ENCODE measurements at places on chromosomes 12 and 14. TPM values are rescaled to one million over a fixed set of nuclear protein-coding genes. Genes with fewer than 3 reads are reported as not detected.

The GUCY2C gene
- total RNA-seq, result not detected

- H3K4me1 ChIP-seq, result no peaks in the 10 kb centered on the region
- H3K36me3 ChIP-seq, result no peaks in the 10 kb centered on the region
- no peaks in the 10 kb centered on the region for H3K27me3 ChIP-seq
- no peak overlapping the region for H3K4me3 ChIP-seq
- no peak overlapping the region for H3K27ac ChIP-seq
Measured at GRCh38 chr14:67352055-67352454, 7.5 kb downstream of the ATP6V1D start.

GRCh38 chr12:132176385-132176919 lies 32.2 kb downstream of the NOC4L start:
- no peaks in the 10 kb centered on the region for H3K27me3 ChIP-seq
- no peak overlapping the region for H3K4me3 ChIP-seq
- H3K4me1 ChIP-seq, result no peaks in the 10 kb centered on the region

The HOXC11 gene
- not detected for total RNA-seq

GRCh38 chr14:60508707-60509437 lies at the start of gene SIX6:
Gene SIX6 (plus strand): TSS chr14:60509146. CDS start chr14:60509399, 253 bp downstream.
- no peaks in the 10 kb centered on the region for H3K4me1 ChIP-seq
- H3K36me3 ChIP-seq, result no peaks in the 10 kb centered on the region
- H3K27me3 ChIP-seq, result peaks cover 4% of the 10 kb centered on the region
- H3K27ac ChIP-seq, result no peak within 1 kb of the TSS

The TMEM263 gene
- 42.1 TPM for total RNA-seq

DNA sequence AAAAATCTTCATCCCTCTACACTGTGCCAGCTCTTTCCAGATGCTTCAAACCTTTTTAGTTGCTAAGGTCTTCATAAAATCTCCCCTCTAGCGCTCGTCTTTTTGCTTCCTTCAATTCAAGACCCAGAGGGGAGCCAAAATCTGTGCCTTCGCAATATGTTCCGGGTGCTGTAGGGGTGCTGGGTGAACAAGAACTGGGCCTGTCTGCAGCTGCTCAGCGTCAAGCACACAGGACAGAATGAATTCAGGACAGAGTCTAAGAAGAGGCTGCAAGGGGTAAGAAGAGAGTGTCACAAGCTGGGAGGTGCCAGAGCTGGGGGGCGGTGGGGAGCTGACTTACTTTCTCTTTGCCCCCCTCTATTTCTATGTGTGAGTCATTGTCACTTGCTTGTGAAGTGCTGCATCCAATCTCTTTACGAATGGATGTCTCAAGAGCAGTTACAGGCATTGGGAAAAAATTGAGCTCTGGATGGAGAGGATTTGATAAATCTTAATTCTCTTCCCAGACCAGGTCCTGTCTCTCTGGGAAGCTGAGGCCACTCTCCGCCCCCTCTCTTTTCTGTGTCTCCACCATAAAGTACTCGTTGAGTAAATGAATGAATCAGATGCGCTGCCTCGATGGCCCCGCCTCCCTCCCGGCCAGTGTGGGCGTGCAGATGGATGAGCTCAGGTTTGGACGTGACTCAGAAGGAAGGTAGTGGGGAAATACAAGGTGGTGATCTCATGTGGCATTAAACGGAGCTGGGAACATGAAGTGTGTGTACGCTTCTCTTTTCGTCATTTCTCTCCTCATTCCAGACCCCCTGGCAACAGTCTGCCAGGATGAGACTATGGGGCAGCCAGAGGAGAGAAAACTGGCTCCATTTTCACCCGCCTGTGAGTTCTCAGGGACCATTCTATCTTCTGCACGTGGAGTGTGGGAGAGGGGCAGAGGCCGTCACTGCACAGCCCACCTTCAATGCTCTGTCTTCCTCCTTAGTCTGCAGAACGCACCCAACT lies 91.3 kb downstream of the TSPAN9 start:
- no peak for DNase-seq
- H3K4me3 ChIP-seq, result no peak overlapping the region
- H3K36me3 ChIP-seq, result no peaks in the 10 kb centered on the region
- H3K27me3 ChIP-seq, result no peaks in the 10 kb centered on the region

GRCh38 chr12:62331306-62331705 lies 71.1 kb downstream of the USP15 start:
- H3K4me3 ChIP-seq, result no peak overlapping the region
- H3K4me1 ChIP-seq, result no peaks in the 10 kb centered on the region
- no peaks in the 10 kb centered on the region for H3K27me3 ChIP-seq
- H3K27ac ChIP-seq, result no peak overlapping the region
- no peak for DNase-seq

The C12orf56 gene
- not detected for total RNA-seq

DNA sequence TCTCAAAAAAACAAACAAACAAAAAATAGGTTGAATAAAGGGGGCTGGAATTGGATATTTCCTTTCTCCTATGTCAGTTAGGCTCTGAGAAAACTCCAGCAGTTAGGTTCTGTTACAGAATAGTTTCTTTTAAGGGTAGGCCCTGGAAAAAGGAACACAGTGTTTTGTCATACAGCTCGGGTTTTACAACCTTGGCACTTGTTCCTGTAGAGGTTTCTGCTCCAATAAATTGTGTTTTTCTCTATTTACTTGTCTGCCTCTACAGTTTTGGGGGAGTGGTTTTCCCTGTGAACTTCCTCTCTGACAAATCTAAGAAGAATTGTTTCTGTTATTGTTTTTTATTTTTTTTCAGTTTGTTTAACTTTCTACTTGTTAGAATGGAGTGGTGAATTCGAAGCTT lies 167.6 kb downstream of the ACSS3 start:
- H3K4me3 ChIP-seq, result no peak overlapping the region
- DNase-seq, result no peak
- peaks cover 3% of the 10 kb centered on the region for H3K4me1 ChIP-seq

The CCNK gene
- total RNA-seq, result 26.1 TPM

DNA sequence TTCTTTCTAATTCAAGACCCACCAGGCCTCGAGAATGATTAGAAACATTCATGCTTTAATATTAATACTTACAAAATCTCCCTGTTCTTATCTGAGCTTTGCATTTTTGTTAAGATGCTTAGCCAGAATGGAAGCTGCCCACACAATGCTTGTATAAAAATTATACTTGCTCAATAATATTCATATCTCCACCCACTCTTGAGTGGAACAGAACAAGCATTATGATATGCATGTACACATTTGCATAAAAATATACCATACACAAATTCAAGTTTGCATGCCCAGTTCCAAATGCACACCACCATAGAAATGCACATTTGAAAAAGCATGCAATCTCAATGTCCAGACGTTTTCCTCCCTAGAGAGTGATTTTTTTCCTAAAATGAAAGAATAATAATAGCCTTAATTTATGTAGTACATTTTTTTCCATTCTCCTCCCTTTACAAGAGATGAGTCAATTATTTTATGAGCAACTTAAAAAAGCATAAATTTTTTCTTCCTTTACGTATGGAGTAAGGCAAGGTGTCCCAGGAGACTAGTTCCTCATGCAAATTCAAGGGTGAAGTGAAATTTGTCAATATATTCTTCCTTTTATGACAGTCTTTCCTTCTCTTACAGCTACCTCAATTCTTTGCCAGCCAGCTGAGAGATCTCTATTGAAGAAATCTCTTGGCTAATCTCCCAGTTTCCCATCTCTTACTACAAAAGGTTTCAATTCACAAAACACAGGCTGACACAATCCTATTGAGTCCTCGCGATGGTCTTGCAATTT lies 313.1 kb upstream of the GARIN6 start:
- H3K4me3 ChIP-seq, result no peak overlapping the region
- no peaks in the 10 kb centered on the region for H3K4me1 ChIP-seq
- no peak overlapping the region for H3K27ac ChIP-seq
- no peaks in the 10 kb centered on the region for H3K27me3 ChIP-seq
- no peak for DNase-seq
- H3K36me3 ChIP-seq, result no peaks in the 10 kb centered on the region

- H3K27ac ChIP-seq, result no peak overlapping the region
- H3K36me3 ChIP-seq, result no peaks in the 10 kb centered on the region
- H3K4me1 ChIP-seq, result no peaks in the 10 kb centered on the region
- no peaks in the 10 kb centered on the region for H3K27me3 ChIP-seq
- no peak for DNase-seq
- no peak overlapping the region for H3K4me3 ChIP-seq
Measured at GRCh38 chr12:132545164-132545953, 55.4 kb downstream of the FBRSL1 start.

The TAS2R20 gene
- total RNA-seq, result 2.5 TPM

- no peak overlapping the region for H3K27ac ChIP-seq
- DNase-seq, result no peak
- H3K36me3 ChIP-seq, result no peaks in the 10 kb centered on the region
- H3K4me1 ChIP-seq, result no peaks in the 10 kb centered on the region
- H3K27me3 ChIP-seq, result no peaks in the 10 kb centered on the region
- no peak overlapping the region for H3K4me3 ChIP-seq
Measured at GRCh38 chr12:39502726-39503125, 59.8 kb upstream of the KIF21A start.

DNA sequence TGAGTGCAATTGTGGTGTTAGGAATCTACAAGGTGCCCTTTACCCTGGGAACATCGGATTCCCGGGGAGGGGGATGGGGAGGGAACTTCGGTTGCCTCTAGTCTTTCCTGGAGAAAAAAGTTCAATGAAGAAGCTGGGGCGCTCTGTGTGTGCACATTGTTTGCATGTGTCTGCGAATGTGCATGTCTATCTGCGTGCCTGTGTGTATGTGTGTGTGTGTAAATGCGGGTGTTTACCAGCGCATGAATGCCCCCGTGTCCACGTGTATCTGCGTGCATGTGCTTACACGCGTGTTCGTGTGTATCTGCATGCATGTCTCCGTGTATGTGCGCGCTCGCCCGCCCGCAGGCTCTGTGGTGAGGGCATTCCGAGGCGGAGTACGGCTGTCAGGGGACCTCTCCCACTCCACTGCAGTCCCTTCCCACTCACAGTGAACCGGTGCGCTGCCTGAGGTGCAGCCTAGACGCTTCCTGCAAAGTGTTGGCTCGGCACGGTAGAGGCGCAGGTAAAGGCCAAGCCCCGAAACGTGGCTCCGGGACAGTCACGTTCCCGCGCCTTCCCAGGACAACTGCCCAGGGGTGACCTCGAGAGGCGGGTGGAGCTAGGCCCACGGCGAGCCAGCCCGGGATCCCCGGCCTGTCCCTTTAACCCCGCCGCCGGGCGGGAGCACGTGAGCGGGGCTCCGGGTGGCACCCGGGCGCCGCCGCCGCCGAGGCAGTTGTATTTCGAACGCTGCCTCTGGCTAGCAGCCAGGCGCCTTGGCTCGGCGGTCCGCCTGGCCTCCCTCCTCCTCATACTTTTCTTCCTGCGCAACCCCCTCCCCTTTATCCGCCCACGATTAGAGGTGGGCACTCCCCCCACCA lies 539 bp upstream of the HMGA2 start:
- peak; percentile 16 for DNase-seq
- H3K36me3 ChIP-seq, result no peaks in the 10 kb centered on the region
- H3K4me1 ChIP-seq, result peaks cover 3% of the 10 kb centered on the region

The AKAP5 gene
- total RNA-seq, result 0.89 TPM

DNA sequence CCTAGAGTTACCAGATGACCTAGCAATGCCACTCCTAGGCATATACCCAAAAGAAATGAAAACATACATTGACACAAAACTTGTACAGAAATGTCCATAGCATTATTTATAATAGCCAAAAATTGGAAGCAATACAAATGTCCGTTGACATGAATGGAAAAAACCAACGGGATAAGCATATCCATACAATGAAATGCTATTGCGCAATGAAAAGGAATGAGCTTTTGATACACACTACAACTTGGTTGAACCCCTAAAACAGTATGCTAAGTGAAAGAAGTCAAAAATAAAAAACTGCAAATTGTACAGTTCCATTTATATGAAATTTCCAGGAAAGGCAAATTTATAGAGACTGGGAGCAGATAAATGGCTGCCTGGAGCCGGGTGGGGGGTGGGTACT lies 90.6 kb upstream of the G2E3 start:
- H3K4me3 ChIP-seq, result no peak overlapping the region
- H3K27me3 ChIP-seq, result no peaks in the 10 kb centered on the region
- no peaks in the 10 kb centered on the region for H3K4me1 ChIP-seq
- no peaks in the 10 kb centered on the region for H3K36me3 ChIP-seq
- DNase-seq, result no peak

DNA sequence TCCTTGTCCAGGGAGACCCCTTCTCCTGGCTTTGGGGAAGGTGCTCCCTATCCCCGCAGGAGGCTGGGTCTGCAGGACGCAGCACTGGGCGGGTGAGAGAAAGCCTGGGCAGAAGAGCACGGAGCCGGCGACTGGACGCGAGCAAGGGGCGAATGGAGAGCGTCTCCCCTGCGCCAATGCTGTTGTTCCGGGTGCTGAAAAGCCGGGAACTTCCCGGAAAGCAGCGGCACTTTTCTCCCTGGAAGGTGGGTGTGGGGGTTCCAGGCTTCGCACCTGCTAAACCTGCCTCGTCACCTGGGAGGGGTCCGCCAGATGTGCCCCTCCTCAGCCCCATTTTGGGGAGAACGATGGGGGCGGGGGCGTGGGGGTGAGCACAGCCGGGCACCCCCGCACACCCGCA lies 417.1 kb upstream of the TMTC1 start:
- no peak for DNase-seq
- H3K4me3 ChIP-seq, result no peak overlapping the region
- no peaks in the 10 kb centered on the region for H3K36me3 ChIP-seq
- H3K4me1 ChIP-seq, result peaks cover 2% of the 10 kb centered on the region
- H3K27ac ChIP-seq, result no peak overlapping the region
- no peaks in the 10 kb centered on the region for H3K27me3 ChIP-seq

The AQP6 gene
- total RNA-seq, result not detected

DNA sequence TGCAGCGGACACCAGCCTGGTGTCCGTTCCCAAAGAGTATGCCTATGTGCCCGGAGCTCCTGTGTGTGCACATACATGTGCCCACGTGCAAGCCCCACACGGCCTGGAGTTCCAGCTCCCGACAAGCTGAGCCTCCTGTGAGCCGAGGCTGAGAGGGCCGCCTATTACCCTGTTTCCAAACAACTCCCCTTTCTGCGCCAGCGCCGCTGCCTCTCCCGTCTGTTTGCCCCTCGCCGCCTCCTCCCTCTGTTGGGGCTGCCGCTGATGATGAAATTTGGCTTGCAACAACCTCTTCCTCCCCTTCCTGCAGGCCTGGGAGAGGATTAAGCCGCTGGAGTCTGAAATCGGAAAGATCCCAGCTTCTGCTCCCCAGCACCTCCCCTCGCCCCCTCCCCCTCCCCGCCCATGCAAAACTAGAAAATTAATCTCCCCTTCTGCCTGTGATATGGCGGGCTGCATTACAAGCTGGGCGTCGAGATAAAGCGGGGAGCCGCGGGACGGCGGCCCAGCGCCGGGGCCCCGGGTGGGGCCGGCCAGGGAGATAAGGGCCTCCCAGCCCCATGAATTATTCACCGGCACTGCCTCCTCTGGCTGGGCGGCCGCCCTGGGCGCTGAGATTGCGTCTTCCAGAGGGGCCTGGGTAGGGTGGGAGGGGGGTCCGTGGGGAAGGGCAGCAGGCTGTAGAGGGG lies 6.8 kb upstream of the ASIC1 start:
- H3K36me3 ChIP-seq, result no peaks in the 10 kb centered on the region
- peak overlapping the region; percentile 59 for H3K27ac ChIP-seq
- peaks cover 2% of the 10 kb centered on the region for H3K4me1 ChIP-seq

The MYH6 gene
- 0.50 TPM for total RNA-seq

DNA sequence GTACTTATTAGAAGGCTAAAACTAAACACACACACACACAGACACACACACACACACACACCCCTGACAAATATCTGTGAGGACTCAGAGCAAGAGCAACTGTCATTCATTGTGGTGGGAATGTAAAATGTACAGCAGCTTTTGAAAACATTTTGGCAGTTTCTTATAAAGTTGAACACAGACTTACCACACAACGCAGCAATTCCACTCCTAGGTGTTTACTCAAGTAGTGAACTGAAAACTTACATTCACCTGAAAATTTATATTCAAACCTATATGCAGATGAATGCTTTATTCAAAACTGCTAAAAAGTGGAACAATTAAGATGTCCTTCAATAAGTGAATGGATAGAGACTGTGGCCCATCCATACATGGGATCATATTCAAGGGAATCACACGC lies 18.6 kb downstream of the ZNF605 start:
- no peak overlapping the region for H3K27ac ChIP-seq
- H3K4me1 ChIP-seq, result no peaks in the 10 kb centered on the region
- peaks cover 2% of the 10 kb centered on the region for H3K36me3 ChIP-seq
- no peak overlapping the region for H3K4me3 ChIP-seq

The SCARB1 gene
- total RNA-seq, result 74.9 TPM

The POTEG gene
- total RNA-seq, result not detected
